ENCODE measurements at places on chromosomes 2 and 18.

DNA sequence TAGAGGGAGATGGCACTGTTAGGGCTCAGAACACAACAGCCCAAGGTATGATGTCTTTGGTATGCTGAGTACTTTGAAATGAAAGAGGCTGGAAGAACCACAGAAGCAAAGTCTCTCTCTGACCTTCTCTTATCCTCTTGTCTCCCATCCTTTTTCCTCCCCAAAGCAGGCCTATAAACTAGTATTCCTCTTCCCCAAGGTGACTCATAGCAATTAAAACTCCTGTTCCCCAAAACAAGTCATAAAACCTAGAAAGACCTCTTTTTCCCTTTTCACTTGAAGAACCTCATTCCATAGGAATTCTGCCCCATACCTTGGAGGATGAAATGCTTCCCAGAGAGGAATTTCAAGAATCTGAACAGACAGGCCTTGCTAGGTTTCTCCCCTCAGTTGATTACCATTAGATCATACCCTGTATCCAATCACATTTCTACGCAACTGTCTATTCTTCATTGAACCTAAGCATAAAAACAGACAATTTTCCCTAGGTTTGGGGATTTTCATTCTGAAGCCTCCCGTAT, 25.7 kb downstream of the MDH1 start:
- DNase-seq, result no peak

GRCh38 chr2:55887901-55888624, 35.5 kb downstream of the EFEMP1 start:
- DNase-seq, result no peak

DNA sequence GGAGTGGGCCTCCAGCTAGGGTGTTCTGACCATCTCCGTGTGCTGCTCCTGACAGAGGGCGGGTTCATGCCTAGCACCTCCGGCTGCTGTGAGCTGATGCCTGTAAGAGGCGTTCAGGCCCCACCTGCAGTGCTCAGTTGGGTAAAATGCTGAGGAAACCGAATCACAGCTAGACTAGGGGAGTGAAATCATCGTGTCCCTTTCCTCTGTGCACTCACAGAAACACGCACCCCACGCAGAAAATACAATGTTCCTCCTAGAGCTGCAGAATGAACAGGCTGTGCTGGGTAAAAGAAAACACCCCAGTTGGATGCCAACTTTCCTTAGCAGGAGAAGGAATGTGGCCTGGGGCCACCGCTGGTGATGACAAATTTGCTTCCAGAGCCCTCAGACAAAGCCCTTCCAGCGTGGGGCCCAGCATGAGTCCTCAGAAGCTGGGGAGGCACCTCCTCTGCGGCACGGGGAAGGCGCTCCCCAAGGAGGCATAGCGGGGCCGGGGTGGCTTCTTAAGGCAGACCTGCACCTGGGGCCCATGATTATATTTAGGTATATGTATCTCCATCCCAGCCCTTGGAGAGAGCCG, 16.3 kb upstream of the ARHGEF4 start:
- DNase-seq, result no peak

DNA sequence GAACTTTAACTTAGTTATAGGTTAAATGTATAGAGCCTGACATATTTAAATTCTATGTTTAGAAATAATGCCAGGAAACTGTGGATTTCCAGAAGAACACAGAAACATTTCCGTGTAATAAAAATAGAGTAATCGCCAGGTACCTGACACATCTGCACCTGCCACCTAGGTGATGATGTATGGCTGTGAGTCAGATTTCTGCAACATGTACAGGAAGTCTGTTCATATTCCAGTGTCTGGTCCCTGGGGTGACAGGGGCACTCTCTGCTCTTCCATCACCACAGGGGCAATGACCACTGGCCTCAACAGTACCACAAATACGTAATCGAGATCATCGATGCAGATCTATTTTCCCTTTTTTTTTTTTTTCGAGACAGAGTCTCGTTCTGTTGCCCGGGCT, 101.1 kb upstream of the LPIN2 start:
- DNase-seq, result no peak

DNA sequence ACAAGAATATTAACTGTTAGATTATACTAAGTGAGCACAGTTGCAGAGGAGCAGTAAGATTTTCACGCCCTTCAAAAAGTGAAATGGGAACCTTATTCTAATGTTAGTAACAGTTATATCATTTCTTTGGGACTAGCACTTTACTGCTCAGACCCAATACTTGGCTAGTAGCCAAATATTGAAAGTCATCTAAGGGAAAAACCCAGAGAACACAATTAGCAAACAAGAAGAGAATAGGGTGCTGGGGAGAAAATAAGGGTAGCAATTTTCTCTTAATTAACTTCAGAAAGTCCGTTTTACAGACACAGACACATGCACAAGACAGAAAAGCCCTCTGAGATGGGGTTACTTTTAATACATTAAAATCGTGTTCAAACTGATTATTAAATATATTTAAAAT, 71.8 kb downstream of the ID2 start:
- no peak for DNase-seq

DNA sequence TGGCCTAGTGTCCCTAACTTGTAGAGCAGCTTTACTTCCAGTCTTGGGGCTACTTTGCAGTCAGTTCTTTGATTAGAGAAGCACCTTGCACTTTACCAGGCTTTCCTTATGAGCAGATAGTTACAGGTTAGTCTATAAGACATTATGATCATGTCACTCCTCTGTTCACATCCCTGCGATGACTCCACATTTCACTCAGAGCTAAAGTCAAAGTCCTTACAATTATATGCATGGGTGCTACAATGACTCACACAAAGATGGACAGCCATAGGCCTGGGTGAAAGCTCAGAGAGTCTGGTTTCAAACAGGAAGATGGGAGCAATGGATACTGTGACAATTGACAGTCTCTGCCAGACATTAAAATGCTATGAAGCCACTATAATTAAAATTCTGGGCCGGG, 27.1 kb upstream of the SSB start:
- no peak for DNase-seq

- DNase-seq, result no peak
Observed at GRCh38 chr18:22399949-22400348, 17.8 kb downstream of the CTAGE1 start.
